ENCODE measurements at places on chromosomes 2 and 18. TPM values are rescaled to one million over a fixed set of nuclear protein-coding genes. Genes with fewer than 3 reads are reported as not detected.

GRCh38 chr2:112251271-112251670 is 3.6 kb downstream of the ZC3H8 start:
- no peaks in the 10 kb centered on the region for H3K27me3 ChIP-seq
- peaks cover 10% of the 10 kb centered on the region for H3K4me1 ChIP-seq
- DNase-seq = no peak
- H3K4me3 ChIP-seq = no peak overlapping the region

- no peak overlapping the region for H3K4me3 ChIP-seq
- no peak for DNase-seq
- H3K4me1 ChIP-seq = peaks cover 16% of the 10 kb centered on the region
- H3K27me3 ChIP-seq = no peaks in the 10 kb centered on the region
- H3K27ac ChIP-seq = no peak overlapping the region
Measured at GRCh38 chr2:112153179-112153490, 14.9 kb downstream of the FBLN7 start.

- no peak overlapping the region for H3K27ac ChIP-seq
- no peaks in the 10 kb centered on the region for H3K4me1 ChIP-seq
- peaks cover 33% of the 10 kb centered on the region for H3K36me3 ChIP-seq
- no peak overlapping the region for H3K4me3 ChIP-seq
Measured at GRCh38 chr2:11819235-11819729, 72.8 kb downstream of the LPIN1 start.

- DNase-seq = no peak
- H3K27me3 ChIP-seq = peaks cover 12% of the 10 kb centered on the region
- H3K4me1 ChIP-seq = no peaks in the 10 kb centered on the region
- H3K27ac ChIP-seq = no peak overlapping the region
Measured at GRCh38 chr2:31660812-31661335, 80.1 kb upstream of the SRD5A2 start.

DNA sequence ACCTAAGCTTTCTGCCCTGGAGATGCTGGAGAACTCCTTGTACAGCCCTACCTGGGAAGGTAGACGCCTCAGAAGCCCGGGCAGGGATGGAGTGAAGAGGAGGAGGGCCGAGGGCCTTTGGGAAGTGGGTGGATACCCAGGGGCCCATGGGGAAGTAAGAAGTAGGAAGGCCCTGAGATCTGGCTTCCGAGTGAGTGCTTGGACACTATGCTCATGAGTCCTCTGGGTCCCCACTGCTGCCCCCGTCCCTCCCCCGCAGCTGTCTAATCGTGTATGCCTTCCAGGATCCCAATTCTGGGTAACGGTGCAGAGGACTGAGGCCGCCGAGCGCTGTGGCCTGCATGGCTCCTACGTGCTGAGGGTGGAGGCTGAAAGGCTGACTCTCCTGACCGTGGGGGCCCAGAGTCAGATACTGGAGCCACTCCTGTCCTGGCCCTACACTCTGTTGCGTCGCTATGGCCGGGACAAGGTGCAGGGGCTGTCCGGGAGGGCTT is 1.1 kb downstream of the DOK1 start:
- peaks cover 65% of the 10 kb centered on the region for H3K27me3 ChIP-seq
- no peaks in the 10 kb centered on the region for H3K36me3 ChIP-seq
- H3K4me3 ChIP-seq = peak overlapping the region; percentile 91
- H3K27ac ChIP-seq = peak overlapping the region; percentile 88
- no peak for DNase-seq

The ZBTB7C gene
- 13.0 TPM for total RNA-seq

The STARD6 gene
- not detected for total RNA-seq

The FSHR gene
- not detected for total RNA-seq

Data from type B pancreatic cell (in vitro differentiated cells).